ENCODE measurements at places on chromosomes 2 and 18.

GRCh38 chr2:33246432-33246831, 230.0 kb upstream of the RASGRP3 start:
- DNase-seq: no peak

- DNase-seq: no peak
These were observed 137.6 kb upstream of the FN1 start for GRCh38 chr2:215573496-215573895.

DNA sequence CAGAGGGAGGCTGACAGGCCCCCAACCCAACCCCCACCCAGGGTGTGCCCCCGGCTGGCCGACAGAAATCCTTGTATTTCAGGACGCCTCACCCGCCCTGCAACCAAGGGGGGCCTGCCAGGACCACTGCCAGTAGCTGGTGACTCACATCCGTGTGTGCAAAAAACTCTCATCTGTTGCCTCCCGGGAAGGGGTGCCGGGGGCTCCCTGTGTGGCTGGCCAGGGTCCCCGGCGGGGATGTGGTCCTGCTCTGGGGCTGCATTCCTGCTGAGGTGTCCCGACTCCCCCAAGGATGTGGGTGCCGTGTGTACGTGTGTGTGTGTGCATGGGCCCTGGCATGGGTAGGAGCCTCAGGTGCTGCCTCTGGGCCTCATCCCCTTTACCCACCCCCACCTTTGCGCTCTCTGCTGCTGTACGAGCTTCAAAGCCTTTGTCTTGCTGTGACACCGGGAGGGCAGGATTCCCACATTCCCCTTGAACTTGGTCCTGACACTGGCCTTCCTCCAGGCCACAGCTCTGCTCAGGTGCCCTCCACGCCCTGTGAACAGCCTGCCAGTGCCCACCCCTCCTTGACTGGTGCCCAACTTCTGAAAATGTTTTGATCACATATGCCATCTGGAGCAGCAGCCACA, 226.3 kb upstream of the HDAC4 start:
- DNase-seq: no peak

DNA sequence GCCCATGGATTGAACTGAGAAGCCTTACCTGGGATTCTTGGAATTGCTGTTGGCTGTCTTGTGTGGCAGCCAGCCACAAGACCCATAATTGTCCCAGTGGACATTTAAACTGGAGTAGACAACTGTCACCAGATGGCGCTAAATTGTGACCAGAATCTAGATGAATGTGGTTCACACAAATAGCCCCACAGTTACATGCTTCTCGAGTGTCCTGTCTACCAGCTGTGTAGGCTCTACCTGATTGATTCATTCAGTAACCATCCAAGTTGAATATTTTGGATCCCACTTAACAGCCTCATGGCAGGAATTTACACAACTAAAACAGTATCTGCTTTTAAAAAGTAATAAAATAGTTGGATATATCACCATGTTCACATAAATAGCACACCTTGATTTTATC, 73.2 kb downstream of the MAP4K4 start:
- DNase-seq: peak; percentile 52

- no peak for DNase-seq
These were observed 133.2 kb downstream of the NCK2 start for GRCh38 chr2:105877945-105878344.

GRCh38 chr2:166361351-166362153, 14.2 kb downstream of the SCN9A start:
- peak; percentile 55 for DNase-seq

GRCh38 chr2:86758405-86758804, 32.3 kb downstream of the CD8A start:
- no peak for DNase-seq

DNA sequence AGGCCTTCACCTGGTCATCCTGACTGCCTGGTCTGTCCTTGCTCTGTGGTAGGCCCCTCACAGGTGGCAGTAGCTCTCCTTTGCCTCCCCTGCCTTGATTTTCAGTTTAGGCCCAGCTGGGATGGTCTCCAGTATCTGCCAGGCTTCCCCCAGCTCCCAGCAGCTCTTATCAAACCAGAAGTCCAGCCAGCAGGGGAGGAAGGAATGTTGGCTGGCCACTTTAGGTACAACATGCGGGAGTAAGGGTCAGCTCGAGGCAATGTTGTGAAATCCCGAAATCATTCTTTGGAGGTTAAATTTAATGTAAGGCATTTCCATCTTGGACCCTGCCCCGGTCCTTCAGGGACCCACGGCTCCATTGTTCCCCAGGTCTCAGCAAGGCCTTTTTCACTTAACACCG, 16.8 kb downstream of the ATP6V1C2 start:
- no peak for DNase-seq

DNA sequence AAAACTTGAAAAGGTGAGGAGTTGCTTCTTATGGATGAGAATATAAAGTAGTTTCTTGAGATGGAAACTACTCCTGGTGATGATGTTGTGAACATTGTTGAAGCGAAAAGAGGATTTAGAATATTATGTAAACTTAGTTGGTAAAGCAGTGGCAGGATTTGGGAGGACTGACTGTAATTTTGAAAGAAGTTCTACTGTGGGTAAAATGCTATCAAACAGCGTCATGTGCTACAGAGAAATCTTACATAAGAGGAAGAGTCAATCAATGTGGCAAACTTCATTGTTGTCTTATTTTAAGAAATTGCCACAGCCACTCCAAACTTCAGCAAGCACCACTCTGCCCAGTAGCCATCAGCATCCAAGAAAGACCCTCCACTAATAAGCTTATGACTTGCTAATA, 112.9 kb upstream of the ZEB2 start:
- DNase-seq: no peak

GRCh38 chr2:38572167-38572566, 30.6 kb downstream of the HNRNPLL start:
- no peak for DNase-seq

GRCh38 chr2:4831751-4832150, 860.4 kb upstream of the SOX11 start:
- DNase-seq: no peak

- no peak for DNase-seq
These were observed 62.9 kb upstream of the CYRIA start for GRCh38 chr2:16728351-16729136.

DNA sequence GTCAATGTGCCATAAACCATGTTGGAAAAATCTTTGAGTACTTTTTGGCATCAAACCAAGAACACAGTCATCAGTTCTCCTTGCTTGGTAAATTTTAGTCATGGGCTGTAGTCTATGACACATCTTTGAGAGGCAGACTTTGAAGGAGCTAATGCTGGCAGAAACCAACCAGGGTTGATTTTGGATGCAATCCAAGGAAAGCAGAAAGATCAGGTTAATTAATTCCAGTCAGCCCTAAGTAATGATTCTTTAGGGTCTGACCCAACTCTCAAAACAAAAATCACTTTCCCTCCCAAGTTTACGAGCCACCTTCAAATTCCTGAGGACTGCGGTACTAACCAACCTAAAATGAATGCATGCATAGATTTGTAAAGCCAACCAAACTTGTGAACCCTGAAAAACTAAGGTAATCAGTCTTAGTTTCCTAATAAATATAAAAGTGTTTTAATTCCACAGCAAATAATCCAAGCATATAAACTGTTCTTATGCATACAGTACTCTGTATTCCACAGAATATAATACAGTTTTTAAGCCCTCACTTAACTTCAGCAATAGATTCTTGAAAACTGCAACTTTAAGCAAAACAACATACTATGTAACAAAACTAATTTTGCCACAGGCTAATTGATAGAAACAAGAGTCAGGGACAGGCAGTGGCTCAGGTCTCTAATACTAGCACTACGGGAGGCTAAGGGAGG, 22.0 kb downstream of the AP1S3 start:
- peak; percentile 94 for DNase-seq

- DNase-seq: no peak
These were observed 488.3 kb downstream of the DLGAP1 start for GRCh38 chr18:3966642-3967358.

- no peak for DNase-seq
These were observed 54.9 kb upstream of the BZW1 start for GRCh38 chr2:200756618-200757321.

- no peak for DNase-seq
These were observed 1550.8 kb upstream of the PIK3C3 start for GRCh38 chr18:40404284-40404683.

GRCh38 chr2:72583376-72583775, 242.5 kb downstream of the EXOC6B start:
- DNase-seq: no peak

DNA sequence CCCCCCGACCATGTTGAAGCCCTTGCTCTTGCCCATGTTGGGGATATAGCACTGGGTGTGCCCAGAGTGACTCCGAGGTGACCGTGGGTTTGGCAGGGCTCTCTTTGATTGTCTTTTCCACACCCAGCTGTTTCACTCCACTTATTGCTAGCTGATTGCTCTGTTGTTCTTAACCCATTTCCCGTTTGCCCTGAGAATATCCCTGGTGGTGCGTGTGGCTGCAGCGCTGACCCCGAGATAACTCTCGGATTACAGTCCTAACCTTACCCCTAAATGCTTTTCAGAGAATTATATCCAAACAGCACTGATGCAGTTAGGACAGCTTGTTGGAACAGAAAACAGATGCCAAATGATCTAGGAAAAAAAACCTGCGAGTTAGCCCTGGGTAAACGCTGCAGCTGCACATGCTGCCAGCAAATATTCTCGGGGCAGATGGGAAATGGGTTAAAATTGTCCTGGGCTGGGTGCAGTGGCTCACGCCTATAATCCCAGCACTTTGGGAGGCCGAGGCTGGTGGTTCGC, 34.3 kb upstream of the SNORC start:
- DNase-seq: no peak

GRCh38 chr18:79571211-79572092, 108.2 kb upstream of the CTDP1 start:
- DNase-seq: no peak

- no peak for DNase-seq
These were observed 25.4 kb upstream of the SPOPL start for GRCh38 chr2:138476186-138476585.

DNA sequence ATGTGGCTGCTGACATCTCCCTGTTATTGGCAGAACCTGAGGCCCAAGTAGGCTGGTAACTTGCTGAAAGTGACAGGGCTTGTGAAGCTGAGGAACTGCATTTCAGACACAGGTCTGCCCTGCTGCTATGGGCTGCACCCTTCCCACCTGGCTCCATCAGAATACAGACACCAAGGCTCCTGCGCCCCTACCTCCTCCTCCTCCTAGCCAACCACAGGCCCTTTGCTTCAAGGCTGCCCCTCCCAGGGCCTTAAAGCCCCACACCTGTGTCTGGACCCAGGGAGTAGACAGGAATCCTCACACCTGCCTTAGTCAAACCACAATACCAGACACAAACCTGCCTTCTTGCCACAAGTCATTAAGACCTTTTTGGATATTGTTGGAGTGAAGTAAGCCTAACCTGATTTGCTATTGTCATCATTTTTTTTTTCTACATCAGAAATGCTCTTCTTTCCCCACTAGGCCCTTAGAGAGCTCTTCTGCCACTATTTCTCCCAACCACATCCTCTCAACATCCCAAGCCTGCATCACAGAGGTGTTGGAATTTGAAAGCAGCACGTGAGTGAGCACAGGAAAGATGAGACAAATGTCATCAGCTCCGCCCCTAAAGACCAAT, 489.7 kb downstream of the EIPR1 start:
- DNase-seq: no peak

DNA sequence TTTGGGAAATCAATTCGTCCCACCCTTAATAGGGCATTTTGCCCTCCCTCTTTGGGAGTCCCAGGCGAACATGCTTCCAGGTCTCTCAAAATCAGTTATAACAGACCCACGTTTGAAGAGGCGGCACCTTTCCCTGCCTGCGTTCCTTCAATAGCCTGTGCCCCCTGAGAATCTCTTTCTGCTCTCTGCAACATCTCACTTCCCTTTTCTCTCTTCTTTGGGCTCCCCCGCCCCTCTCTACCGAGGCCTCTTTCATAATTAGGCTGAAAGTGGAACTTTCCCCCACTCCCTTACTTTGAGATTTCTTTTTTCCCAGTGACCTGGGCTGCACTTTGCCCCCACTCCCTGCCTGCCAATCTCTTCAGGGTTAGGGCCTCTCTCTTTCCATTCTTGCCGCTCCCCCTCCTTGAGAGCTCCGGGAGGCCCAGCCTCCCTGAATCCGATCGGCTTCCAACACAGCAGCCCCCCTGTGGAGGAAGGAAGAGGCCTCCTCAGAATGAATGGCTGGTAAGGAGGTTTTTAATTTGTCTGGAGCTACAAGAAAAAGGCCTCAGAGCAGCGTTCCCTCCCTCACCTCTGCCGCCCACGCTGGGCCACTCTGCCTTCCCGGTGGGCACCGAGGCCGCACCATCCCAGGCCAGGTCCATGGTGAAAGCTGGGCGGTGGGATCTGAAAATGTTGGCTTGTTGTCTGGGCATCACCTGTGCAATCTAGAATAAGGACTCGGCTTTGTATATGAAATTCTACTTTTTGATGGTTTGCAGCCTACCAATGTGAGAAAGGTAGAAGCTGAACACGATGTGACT, 162.6 kb upstream of the SIX3 start:
- no peak for DNase-seq

GRCh38 chr2:54945391-54946219, 104.6 kb downstream of the RTN4 start:
- DNase-seq: no peak

GRCh38 chr2:68362749-68363148, 2.3 kb upstream of the PLEK start:
- DNase-seq: no peak

- DNase-seq: no peak
These were observed 81.6 kb downstream of the NDUFA10 start for GRCh38 chr2:239943571-239943970.

- peak; percentile 39 for DNase-seq
These were observed at the start of gene ANXA4 for GRCh38 chr2:69741575-69742321. ANXA4 (plus strand) TSS chr2:69742134; CDS start chr2:69781566, 39,432 bp downstream.

- DNase-seq: no peak
These were observed 9.3 kb downstream of the STAMBP start for GRCh38 chr2:73837847-73838585.

DNA sequence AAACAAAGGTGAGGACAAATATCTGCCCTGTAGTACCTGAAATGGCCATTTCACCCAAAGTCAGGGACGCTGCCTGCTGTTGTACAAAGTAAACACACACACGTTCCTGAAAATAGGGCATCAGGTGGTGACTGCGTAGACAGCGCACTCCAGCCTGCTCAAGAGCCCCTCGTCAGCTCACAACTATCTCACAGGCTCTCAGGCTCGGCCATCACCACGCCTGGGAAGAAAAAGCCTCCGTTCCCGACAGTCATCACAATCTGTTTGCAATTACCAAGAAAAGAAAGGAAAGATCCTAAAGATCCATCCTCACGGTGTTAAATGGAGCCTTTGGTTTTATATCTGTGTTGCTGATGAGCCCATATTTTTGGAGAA, 230.2 kb downstream of the ZNF516 start:
- no peak for DNase-seq

DNA sequence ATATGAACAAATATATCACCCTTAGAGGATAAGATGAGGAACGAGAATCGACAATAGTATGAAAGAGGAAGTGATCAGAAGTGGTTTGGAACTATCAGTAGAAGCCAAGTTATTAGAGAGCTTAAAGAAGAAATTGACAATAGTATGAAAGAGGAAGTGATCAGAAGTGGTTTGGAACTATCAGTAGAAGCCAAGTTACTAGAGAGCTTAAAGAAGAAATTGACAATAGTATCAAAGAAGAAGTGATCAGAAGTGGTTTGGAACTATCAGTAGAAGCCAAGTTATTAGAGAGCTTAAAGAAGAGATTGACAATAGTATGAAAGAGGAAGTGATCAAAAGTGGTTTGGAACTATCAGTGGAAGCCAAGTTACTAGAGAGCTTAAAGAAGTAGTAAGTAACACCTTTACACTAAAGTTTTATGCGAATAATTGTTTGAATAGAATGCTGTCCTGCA, 175.5 kb downstream of the ZNF407 start:
- no peak for DNase-seq

- no peak for DNase-seq
These were observed 9.0 kb upstream of the SLC35F6 start for GRCh38 chr2:26754972-26755670.

- no peak for DNase-seq
These were observed 46.2 kb downstream of the TWSG1 start for GRCh38 chr18:9380621-9381395.

Data from dermis microvascular lymphatic vessel endothelial cell (primary cell).